ENCODE measurements at places on chromosomes 6 and 20.

GRCh38 chr6:157219201-157220200, 103.8 kb downstream of the TMEM242 start:
- DNase-seq = no peak

DNA sequence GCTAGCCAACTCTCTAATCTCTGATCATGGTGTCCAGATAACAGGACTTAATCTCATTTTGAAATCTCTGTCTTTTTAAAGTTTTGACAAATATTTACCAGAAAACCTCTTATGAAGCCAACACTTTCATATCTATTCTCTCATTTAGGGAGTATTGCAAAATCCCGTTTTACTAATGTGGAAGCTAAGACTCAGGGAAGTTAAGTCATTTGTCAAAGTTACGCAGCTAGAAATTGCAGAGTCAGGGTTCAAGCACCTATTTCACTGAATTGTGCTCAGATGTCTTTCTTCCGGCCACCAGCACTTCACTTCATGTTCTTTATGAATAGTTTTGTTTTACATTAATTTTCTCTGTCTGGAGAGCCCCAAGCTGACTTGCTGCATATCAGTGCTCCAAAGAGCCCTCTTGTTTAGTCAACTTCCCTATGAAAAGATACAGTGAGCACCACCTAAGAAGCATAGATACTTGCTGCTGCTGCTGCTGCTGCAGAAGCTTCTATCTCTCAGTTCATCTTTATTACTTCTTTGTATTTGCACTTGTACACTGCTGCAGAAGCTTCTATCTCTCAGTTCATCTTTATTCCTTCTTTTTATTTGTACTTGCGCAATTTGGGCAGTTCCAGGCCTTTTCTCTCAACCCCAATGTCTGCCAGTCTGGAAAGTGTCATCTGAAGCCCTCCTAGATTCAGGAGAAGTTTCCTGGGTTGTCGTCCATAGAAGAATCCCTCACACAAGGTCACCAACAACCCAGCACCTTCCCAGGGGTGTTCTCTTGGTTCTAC, 329.7 kb downstream of the MAFB start:
- no peak for DNase-seq

GRCh38 chr6:111743360-111743759, 129.9 kb downstream of the FYN start:
- DNase-seq = no peak

GRCh38 chr6:97289332-97289731, 6.3 kb upstream of the MMS22L start:
- DNase-seq = no peak

GRCh38 chr20:4989570-4989969, 11.7 kb downstream of the SLC23A2 start:
- no peak for DNase-seq

DNA sequence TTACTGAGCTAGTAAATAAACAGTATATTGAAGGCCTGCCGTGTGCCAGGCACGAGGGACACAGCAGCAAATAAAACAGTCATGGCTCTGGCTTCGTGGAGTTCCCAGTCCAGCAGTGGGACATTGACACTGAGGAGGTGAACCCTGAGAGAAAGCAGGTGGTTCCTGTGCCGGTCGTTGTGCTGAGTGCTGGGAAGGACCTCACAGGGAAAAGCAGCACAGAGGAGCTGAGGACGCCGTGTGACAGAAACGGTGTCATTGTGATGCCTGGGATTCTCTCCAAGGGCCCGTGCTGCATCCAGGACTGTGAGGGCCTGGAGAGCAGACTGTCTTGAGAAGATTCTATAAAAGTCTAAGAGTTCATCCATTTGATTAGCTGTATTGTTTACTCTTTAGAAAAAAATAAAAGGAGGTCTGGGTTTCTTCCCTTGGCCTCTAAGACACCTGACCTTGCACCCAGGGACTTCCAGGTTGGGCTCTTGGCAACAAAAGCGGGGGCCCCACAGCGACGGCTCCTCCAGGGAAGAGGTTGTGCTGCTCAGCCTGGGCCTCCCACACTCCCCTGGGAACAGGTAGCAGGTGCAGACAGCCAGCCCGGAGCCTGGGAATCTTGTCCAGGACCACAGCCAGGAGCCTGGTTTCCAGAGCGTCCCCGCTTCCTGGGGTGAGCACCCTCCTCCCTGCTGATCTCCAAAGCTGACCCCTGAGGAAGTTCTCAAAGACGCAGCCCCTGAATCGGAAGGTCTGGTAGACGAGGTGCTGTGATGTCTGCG, 251.2 kb upstream of the PMEPA1 start:
- no peak for DNase-seq

DNA sequence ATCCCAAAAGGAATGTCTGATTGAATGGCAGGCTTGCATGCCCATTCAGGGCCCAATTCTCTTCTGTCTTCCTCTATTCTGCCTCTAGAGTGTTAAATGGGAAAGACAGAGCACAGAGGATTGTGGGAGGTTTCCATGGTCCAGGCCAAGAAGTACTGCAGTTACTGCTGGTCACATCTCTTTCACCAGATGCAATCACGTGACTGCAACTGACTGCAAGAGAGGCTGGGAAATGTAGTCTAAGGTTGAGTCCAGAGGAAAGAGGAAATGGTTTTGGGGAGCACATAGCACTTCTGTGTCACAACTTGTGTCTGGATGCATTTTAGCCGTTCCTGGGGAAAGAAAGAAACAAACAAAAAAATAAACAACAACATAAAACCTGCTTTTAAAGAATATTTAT, 336.4 kb upstream of the BTBD3 start:
- DNase-seq = no peak

GRCh38 chr20:45983279-45983743, 11.3 kb upstream of the ZNF335 start:
- no peak for DNase-seq

GRCh38 chr20:53921443-53921973, 148.9 kb downstream of the BCAS1 start:
- no peak for DNase-seq

- DNase-seq = no peak
These were observed 15.2 kb downstream of the GTPBP2 start for GRCh38 chr6:43613721-43614395.

- DNase-seq = no peak
These were observed 37.8 kb downstream of the NCOA7 start for GRCh38 chr6:125828476-125829039.

DNA sequence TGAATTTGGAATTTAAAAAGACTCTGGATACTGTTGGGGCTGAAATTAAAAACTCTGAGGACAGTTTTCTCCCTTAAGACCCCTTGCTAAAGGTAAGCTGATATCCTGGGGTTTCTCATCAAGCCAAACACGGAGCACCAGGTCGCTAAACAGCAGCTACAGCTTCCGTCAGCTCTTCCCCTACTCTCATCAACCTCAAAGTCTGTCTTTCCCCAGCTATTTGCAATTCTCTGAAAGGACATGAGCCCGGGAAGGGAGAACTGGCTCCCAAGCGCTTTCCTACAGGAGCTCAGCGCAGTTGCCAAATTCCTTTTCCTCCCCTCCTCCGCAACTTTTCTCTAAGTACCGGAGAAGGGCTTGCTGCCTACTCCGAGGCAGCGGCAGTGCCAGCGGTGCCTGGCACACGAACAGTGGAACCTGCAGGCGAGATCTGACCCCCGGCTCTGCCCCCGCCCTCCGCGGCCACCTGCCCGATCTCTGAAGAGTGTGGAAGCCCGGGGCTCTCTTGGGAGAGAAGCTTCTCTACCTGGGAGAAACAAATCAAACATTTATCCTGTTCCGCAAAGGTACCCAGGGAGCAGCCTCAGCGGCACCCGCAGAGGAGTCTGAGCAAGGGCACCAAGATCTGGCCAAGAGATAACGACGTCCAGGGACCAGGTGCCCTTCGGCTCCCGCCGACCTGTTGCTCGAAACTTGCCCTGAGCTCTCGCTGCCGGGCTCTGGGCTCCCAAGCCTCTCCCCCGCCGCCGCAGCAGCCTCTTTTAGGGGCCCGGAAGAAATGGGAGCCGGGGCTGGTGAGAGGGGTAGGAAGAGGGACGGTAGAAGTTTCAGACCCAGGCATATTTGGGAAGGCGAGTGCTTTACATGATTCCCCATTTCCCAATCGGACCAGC, 2.2 kb downstream of the CBLN4 start:
- no peak for DNase-seq

DNA sequence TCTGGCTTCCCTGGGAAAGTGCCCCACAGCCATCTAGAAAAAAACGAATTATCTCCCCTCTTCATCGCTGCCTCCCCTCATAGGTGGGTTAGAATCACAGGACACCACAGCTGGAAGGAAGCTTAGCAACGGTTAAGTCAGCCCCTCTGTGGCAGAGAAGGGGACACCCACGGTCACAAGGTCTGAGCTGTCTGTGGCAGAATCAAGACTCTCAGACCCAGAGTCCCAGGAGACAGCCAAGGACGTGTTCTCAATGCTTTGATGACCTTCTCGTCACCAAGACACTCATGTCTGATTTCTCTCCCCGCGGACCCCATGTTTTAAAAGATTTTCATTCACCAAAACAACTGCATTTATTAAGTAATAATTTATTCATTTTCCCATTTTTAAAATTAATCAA, 221.5 kb downstream of the NRN1 start:
- DNase-seq = no peak

DNA sequence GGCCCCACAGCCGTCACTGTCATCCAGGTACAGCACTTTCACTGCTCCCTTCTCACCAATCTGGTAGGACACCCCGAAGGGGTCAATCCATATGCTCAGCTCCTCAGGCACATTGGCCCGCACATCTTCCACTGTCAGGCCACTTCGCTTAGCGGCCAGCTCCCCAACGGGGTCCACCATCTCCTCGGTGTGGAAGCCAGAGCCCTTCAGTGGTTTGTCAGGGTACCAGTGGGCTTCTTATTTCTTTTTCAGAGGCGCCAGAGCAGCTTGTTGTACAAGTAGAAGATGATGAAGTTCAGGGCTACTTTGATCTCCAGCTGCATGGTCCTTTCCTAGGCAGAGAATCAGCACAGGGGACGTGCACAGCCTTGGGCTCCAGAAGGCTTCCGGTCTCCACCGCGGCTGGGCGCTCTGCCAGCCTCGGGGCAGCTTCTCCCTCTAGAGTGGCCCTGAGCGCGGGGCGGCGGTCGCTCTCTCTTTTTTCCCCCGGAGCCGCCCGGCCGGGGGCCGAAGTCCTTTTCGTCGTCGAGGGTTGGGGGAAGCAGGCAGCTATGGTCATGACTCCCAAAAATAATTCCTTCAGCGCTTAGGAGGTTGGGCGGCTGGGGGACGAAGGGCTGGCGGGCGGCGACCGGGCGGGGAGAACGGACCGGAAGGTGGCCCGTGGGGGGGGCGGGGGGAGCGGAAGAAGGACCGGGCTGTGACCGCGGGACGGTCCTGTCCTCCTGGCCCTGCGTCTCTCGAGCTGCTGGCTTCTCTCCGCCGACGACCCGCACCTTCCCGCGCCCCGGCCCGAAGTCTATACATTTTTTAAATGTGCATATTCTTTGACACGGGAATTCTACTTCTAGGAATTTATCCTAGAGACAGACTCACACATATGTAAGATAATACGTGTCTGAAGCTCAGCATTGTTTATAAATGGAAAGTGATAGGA, 6.5 kb upstream of the ZSCAN9 start:
- no peak for DNase-seq

DNA sequence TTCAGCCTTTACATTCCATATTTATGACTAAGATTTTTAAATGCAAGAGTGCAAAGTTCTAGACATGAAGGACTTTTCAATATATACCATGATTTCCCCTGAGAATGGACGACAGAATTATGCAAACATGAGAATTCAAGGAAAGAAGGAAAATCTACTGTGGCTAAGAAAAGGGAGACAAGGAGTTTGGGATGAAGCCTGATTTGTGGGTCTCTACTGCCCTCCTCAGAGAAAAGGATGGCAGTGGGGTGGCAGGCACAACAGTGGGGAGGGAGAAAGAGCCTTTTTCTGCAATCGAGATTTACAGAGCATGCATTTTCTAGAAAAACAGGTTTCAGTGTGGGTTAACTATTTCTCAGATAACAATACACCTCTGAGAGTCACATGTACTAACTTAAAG, 466.9 kb upstream of the NRSN1 start:
- DNase-seq = no peak
